ENCODE measurements at places on chromosomes 12 and 14.

- peak; percentile 32 for DNase-seq
Observed at GRCh38 chr14:38171197-38171596, 36.5 kb upstream of the SSTR1 start.

DNA sequence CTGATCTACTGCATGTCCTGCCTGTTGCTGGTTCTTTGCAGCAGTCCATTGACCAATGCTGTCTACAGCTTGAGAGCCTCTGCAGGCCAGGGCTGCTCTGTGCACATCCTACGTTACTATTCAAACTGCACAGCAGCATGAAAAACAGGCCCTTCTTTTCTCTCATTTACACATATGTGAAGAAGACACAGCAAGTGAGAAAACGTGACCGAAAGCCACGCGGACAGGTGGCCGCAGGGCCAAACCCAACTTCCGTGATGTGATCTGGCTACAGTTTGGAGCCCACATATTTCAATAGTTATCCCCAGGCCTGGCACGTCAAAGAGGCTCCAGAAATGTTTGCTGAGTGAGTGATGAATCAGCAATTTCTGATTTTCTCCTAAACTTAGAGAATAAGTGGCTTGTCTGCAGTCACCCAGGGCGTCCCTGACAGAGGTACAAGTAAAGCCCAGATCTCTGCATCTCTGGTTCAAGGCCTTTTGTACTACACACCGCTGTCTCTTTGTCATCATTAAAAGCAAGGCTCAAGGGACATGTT lies 17.9 kb upstream of the TCL1B start:
- no peak for DNase-seq

DNA sequence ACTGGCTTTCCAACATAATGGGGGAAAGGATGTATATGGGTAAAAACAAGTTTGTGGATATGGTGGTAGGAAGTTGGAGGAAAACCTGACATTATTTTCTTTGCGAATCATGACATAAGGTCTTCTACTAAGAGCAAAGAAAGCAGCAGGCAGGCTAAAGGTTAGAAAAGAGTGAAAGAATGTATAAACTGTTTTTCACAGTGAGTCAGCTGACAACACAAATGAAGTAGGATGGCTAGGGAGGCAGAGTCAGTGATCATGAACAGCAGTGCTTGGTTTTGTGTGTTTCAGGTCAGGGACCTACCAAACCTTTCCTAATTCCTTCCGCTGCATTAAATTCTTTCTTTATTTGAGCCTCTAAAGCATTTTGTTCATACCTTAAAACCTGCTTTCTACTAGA lies 46.3 kb upstream of the CATSPERB start:
- DNase-seq, result no peak

GRCh38 chr12:128078301-128078971 lies 188.5 kb upstream of the TMEM132C start:
- peak; percentile 87 for DNase-seq

DNA sequence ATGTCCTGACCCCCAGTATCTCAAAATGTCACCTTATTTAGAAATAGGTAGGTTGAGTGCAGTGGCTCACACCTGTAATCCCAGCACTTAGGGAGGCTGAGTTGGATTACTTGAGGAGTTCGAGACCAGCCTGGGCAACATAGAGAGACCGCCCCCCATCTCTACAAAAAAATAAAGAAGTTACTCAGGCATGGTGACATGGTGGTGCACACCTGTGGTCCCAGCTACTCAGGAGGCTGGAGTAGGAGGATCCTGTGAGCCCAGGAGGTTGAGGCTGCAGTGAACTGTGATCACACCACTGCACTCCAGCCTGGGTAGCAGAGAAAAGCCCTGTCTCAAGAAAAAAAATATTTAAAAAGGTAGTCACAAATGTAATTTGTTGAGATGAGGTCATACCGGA lies 27.9 kb upstream of the RBM19 start:
- no peak for DNase-seq

DNA sequence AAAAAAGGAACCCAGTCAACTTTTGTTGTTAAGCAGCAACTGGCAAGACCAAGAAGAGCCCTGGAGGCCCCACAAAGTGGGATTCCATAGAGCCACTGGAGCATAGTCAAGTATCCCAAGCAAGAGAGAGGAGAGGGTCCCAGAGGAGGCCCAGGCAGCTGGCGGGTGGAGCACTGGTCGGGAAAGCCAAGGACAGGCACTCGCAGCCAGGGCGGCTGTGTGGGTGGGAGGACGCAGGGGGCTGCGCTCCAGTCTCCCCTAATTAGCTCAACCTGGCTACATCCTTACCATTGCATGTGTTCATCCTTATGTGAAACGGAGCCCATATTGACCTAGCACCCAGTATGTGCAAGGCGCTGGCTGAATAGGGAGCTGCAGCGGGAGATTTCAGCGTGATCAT lies 18.3 kb upstream of the ZFP36L1 start:
- DNase-seq, result no peak

DNA sequence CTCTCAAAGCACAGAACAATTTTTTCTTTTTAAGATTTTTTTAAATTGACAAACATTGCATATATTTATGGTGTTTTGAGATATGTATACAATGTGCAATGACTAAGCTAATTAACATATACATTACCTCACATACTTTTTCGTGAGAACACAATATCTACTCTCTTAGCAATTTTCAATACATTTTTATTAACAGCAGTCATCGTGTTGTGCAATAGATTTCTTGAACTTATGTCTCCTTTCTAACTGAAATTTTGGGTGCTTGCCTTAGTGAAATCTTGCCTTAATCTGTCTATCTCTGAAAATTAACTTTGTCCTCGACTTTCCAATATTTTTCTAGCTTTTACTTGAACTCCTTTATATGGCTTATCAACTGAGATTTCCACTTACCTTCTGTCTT lies 6.8 kb downstream of the OR10A7 start:
- no peak for DNase-seq

- DNase-seq, result peak; percentile 90
Observed at GRCh38 chr12:47082796-47083621, 3.2 kb upstream of the AMIGO2 start.

DNA sequence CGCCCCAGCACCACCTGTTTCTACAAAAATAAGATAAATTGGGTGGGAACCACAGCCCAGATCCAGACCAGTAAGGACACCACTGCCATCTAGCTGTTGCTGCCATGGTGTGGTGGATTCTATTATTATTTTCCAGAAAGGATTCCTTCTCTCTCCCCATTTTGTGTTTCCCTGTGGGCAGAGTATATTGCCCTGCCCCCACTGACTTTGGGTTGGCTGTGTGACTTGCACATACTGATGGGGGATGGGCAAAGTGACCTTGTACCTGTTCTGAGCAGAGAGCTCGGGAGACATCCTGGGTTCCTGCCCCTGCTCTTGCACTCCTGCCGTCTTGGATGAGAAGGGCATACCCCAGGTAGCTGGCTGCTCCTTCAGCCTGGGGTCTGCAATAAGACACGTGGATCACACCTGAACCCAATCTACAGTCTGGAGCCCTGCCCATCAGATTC lies 24.3 kb downstream of the MOAP1 start:
- DNase-seq, result no peak

DNA sequence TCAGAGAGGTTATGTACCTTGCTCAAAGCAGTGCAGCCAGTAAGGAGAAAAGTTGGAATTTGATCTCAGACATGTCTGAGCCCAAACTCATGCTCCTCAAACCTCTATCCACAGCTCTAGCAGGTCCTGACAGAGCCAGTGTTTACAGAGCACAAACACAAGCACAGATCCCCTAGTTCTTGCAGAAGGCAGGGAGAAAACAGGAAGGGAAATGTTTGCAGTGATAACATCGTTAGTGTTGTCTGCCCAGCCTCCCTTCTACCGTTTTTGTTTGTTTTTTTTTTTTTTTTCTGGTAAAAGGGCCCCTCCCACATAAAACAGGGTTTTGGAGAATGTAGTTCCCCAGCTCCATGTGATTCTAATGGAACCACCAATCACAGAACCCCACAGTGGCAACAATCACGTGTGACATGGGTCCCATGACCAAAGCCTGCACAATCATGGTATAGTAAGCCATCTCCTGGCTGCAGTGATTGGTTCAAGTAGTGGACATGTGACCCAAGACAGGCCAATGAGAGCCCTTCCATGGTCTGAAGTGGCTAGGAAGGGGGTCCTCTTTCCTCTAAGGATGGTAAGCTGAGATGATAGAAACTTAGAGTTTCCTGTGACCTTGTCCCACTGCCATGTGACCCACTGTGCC lies 513.4 kb downstream of the MED13L start:
- DNase-seq, result no peak

DNA sequence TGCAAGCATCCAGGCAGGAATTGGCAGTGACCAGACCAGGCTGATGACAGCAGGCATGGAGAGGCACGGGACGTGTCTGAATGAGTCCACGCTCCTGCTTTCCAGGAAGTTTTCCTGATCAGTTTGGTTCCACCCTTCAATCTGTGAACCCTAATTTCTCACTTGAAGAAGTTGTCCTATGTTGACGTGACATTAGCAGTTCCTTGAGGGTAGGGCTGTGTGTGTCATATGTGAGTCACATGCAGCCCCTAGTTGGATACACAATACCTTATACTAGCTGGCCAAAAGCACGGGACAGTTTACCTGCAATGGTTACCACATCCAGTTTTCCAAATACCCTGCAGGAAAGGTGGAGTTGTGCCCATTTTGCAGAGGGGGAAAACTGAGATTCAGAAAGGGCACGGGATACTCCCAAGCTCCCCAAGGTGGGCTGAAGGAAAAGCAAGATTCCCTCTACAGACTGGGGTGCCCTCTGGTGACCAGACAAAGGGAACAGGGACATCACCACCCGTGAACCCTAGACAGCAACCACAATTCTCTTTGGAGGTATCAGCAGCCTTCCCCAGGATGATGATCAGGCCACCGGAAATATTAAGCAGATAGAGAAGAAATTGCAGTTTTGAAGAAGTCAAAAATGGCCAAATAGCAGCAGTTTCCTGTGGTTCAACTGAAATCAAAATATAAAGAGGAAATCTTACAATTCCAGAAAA lies 194.5 kb downstream of the PHETA1 start:
- DNase-seq, result no peak

DNA sequence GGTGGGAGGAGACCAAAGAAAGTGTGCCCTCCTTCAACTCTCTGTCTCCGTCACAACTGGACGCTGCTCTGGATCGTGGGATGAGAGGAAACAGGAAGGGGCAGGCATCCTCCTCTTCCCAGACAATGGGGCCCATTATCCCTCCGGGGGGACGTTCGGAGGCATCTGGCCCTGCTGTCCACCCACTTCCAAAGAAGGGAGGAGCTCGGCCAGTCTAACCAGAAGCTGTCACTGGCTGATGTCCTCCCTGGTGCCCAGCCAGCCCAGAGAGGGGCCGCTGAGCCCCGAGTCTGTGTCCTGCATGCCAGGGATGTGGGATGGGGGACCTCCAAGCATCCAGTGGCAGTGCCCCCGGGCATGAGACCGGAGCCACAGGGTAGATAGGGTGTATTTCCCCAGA lies 39.8 kb upstream of the MEG3 start:
- no peak for DNase-seq

DNA sequence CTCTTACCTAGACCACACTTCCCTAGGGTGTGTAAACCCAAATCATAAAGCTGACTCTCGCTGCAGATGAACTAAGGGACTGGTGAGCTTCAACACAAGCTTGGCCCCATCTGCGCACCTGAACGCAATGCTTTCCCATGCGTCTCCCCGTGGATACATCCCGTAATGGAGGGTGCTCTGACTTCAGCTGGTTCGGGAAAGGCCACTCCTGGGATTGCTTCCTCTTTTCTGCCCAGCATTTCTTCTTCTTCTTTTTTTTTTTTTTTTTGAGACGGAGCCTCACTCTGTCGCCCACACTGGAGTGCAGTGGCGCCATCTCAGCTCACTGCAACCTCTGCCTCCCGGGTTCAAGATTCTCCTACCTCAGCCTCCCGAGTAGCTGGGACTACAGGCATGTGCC lies 27.7 kb upstream of the ETFBKMT start:
- DNase-seq, result no peak

GRCh38 chr14:92704036-92704804 lies 44.2 kb downstream of the LGMN start:
- DNase-seq, result no peak

- no peak for DNase-seq
Observed at GRCh38 chr12:47799357-47799955, 20.2 kb downstream of the HDAC7 start.

DNA sequence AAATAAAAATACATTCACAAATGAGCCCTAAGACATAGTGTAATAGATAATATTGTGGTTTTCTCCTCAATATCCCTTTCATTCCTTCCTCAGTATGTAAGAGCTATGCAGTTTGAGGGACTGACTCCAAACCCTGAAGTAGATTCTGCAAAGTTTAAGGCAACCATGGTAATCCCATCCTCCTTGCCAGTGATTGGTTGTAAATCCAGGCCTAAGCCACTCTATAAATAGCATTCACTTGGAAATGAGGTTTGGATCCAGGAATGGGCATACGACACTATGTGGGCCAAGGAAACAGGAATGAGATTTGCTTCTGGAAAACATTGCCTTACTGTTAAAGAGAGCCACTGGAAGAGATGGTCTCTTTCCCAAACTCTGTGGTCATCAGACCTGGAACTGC lies 468.7 kb upstream of the SOX5 start:
- DNase-seq, result no peak

- DNase-seq, result no peak
Observed at GRCh38 chr14:90446405-90446804, 49.6 kb downstream of the CALM1 start.

Data from fibroblast of skin of abdomen (primary cell).